ENCODE measurements at places on chromosomes 2 and 18. TPM values are rescaled to one million over a fixed set of nuclear protein-coding genes. Genes with fewer than 3 reads are reported as not detected.

DNA sequence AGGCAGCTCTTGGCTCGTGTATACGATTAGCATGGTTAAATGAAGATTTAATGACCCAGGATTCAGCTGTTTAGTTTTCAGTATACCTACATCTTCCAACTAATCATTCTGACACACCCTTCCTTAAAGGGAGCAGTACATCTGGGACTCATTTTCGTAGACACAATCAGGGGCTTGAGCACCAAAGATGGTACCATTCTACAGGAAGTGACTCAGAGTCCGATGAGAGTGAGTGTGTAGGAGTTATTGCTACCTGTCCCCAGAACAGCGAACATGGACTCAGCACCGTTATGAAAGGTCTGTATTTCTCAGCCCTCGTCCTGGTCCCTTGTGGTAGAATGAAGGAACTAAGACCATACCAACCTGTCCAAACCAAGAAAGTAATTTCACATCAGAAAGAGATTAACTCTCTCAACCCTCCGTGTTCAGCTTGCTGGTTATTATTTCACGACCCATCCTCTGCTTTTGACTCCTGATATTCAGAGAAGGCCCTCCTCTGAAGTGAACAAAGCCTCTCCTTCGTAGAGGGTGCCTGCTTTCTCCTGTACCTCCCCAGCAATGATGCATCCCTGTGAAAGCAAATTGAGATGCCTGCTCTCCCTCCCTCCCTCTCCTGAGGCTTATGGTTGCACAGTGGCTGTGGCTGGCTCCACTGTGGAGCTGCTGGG lies 214.8 kb downstream of the MTX2 start:
- DNase-seq: no peak

DNA sequence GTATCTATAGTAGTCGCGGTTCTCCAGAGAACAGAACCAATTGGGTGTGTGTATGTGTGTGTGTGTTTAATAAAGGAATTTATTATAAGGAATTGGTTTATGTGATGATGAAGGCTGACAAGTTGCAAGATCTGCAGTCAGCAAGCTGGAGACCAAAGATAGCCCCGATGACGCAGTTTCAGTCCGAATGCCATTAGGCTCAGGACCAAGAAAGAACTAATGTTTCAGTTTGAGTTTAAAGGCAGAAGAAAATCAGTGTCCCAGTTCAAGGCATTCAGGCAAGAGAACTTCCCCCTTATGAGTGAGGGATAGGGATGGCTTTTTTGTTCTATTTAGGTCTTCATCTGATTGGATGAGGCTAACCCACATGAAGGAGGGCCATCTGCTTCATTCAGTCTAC lies 221.6 kb downstream of the HNMT start:
- DNase-seq: no peak

DNA sequence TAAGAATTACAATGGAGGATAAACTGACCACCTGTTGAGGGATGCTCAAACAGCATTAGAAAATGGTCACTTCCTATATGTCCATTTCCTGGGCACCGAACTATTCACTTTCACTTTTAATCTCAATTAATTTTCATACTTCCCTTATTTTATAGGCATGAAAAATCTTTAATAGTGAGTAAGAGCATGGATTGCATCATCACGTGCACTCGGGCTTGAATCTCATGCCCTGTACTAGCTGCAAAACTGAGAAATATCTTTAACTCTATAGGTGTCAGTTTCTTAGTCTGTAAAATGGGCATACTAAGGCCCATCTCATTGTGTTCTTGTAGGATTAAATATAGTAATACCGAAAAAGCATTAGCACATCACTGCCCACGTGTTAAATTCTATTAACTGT lies 183.9 kb upstream of the FIGN start:
- DNase-seq: no peak

- DNase-seq: no peak
Measured at GRCh38 chr2:47303341-47304148, 99.4 kb upstream of the MSH2 start.

DNA sequence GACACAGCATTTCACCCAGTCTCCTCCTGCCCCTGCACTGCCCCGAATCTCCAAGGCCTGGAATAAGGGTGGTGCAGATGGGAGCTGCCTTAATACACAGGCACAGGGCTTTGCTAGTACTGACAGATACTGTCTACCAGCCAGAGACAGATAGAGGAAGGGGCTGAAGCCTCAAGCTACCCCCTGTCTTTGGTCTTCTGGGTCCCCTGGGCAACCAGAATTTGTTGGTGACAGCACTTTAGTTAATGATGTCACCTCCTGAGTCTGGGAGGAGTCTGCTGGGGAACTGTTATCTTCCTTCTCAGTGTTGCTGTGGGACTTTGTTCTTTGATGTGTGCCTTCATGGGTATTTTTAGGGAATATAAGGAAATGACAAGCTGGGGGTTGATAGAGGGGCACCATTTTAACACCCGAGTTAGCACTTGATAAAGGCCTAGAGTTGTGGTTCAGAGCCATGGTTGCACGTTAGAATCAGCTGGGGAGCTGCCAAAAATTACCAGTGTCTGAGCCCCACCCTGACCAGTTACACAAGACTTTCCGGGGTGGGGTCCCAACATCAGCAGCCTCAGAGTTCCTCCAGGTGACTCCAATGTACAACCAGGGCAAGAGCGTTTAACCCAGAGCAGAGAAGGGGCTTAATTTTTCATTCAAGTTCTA lies 136.8 kb downstream of the SMAD7 start:
- peak; percentile 49 for DNase-seq

GRCh38 chr18:75799449-75800330 lies 372.2 kb upstream of the SMIM21 start:
- no peak for DNase-seq

DNA sequence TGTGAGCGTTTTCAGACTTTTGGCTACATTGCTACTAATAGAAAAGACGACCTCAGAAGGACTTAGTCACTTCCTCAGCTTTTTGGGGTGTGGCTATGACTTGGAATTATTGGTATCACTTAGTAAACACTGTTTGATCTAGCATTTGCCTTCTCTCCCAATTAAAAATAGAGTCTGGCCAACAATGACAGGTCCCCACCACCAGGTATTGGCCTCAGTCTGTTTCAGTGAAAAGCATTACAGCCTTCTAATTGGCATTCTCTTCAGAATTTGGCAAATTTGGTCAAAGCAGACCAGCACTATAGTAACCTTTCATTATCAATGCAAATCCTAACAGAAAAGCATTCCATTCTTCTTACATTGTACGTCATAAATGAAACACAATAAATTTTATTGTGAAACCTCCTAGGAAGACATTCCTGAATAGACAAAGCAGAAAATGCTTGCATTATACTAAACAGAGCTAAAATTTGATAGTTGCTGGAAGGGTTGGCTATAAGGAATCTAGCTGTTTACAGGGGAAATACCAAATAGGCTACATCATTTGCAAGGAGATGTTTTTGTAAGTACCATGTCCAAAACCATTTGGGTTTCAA lies 613.9 kb downstream of the IRS1 start:
- DNase-seq: no peak

GRCh38 chr2:135337071-135337470 lies 193.9 kb downstream of the ZRANB3 start:
- DNase-seq: no peak

Gene SF3B6
- total RNA-seq: 43.7 TPM

DNA sequence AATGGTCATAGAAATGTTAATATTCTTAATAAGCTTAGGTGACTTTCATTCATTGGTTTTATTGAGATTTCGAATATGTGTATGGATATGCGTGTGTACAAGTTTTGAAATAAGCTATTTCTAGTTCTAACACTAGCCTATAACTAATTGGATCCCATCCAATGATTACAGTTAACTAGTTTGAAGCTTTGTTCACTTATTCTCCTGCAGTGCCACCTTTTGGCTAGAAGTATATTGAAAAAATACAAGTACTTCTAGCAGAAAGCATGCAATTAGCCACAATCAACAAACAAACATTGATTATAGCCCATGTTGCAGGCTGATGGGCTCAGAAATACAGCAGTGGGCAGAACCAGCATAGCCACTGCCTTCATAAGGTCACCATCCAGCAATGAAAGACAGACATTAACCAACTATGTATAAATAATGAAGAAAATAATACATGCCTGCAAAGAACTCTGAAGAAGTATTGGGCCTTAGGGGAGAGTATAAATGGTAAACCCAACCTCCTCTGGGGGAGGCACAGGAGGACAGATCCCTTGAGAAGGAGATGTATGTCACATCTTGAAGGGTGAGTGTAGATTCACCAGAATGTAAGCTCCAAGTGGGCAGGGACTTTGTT lies 5.1 kb upstream of the PIEZO2 start:
- no peak for DNase-seq

Gene FOXI3
- not detected for total RNA-seq

- no peak for DNase-seq
Measured at GRCh38 chr18:23629444-23629946, 33.2 kb downstream of the ANKRD29 start.

- no peak for DNase-seq
Measured at GRCh38 chr2:100895402-100895801, 75.5 kb downstream of the NPAS2 start.

Gene SLC19A3
- not detected for total RNA-seq

Gene ALK
- not detected for total RNA-seq

DNA sequence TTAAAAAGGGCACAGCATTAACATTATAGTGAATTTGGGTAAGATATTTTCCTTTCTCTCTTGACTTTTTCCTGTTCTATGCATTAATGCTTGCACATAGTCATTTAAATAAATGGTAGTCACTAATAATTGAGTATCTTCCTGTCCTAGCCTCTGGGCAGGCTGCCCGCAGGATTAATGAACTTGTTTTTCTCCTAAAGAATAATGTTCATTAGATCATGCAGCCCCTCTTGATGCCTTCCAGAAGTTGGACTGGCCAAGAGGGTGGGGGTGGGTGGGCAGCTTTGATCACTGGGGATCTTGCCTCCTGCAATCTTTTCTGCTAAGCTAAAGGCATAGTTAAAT lies 514.5 kb upstream of the CDH2 start:
- no peak for DNase-seq

- DNase-seq: no peak
Measured at GRCh38 chr2:143575340-143575739, 446.1 kb downstream of the ARHGAP15 start.

DNA sequence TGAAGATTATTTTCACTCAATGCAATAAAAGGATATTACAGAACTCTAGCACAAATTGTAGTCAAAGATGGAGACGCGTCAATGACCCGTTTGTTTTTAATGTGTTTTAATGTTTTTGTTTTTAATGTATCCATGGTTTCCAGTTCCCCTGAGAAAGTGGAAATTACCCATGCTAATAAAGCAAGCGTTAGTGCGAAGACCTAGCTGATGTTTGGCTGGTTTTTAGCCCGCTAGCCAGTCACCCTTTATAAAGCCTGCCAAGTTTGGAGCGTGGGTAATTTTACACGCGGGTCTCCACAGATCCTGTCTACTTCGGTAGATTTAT lies 430 bp upstream of the CHMP1B start:
- no peak for DNase-seq

GRCh38 chr2:204913854-204914464 lies 368.7 kb downstream of the PARD3B start:
- no peak for DNase-seq

DNA sequence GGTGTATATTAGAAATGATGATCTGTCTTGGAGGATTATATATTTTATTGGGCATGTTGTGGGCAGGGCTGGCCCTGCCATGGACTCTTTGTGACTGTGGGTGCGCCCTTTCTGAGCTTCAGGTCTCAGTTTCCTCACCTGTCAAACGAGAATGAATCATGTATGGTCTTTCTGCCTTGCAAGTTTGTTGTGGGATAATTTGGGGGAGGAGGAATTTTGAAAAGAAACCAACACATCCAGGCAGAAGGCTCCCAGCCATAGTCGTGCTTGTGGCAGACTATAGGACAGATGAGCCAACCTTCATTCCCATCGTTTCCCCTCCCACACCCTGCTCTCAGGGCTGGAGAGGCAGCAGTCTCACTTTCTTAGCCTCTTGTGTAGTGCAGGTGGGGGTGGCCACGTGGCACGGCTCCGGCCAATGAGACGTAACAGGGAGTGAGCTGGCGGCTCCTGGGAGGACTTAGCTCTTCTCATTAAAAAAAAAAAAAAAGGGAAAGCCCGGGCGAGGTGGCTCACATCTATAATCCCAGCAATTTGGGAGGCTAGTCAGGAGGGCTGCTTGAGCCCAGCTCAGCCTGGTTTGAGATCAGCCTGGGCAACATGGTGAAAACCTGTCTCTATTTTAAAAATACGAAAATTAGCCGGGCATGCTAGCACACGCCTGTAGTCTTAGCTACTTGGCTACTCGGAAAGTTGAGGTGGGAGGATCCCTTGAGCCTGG lies 63.1 kb downstream of the RHOB start:
- DNase-seq: no peak

- no peak for DNase-seq
Measured at GRCh38 chr2:100286318-100286717, 36.0 kb downstream of the LONRF2 start.

DNA sequence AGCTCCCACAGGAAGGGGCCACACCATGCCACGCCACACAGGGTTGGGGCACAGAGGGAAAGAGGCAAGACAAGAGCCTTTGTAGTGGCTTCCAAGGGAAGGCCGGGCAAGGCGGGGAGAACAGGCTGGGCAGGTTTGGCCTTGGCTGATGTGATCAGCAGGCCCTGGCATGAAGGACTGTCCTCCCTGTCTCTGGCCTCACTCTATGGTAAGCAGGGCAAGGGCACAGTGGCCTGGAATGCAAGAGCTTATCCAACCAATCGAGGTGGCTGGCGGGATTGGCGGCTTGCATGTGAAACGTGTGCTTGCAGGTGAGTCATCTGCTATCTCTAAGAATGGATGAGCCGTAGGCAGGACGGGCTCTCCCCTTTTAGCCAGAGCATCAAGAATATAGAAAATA lies 6.4 kb upstream of the ATP9B start:
- no peak for DNase-seq

Gene SRSF7
- 265 TPM for total RNA-seq

DNA sequence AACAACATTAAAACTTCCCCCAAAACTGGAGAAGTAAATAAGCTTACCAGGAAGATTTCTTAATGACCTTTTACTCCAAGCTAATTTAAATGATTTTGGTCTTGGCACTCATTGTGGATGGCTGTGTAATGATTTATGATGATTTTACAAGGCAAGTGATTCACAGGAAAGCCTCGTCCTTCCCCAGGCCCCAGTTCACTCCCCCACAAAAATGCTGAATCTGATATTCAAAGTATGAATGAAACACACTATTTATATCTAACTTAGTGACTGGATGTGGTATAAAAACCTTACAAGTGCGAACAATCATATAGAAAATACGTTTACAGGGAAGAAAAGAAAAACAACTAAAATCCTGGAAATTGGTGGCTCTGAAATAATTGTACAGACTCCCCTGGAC lies 49.8 kb downstream of the ZNF516 start:
- DNase-seq: no peak

GRCh38 chr2:24015562-24016375 lies 5.9 kb downstream of the MFSD2B start:
- DNase-seq: no peak
